NCI-H226 (cell line): ENCODE measurements at places on chromosomes 12 and 14.

DNA sequence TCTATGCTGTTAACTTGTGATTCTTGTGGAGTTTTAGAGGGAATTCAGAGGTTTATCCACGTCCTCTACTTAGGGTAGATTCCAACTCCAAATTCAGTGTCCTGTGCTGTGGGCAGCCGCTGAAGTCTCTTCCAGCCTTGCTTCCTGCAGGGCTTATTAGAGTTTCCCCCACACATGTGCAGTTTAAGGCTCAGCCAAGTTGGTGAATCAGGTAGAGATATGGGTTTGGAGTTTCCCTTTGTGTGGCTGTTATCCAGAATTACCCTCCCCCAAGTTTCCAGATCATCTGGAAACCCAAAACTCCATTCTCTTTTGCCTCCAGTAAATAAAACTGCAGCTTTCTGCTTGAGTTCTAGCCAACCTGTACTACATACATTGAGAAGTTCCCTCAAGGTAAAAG, 853.7 kb downstream of the GALC start:
- DNase-seq = no peak

- no peak for DNase-seq
These were observed 22.0 kb downstream of the VSX2 start for GRCh38 chr14:74261288-74261687.

- no peak for DNase-seq
These were observed 66.6 kb upstream of the SCN8A start for GRCh38 chr12:51524386-51524901.

DNA sequence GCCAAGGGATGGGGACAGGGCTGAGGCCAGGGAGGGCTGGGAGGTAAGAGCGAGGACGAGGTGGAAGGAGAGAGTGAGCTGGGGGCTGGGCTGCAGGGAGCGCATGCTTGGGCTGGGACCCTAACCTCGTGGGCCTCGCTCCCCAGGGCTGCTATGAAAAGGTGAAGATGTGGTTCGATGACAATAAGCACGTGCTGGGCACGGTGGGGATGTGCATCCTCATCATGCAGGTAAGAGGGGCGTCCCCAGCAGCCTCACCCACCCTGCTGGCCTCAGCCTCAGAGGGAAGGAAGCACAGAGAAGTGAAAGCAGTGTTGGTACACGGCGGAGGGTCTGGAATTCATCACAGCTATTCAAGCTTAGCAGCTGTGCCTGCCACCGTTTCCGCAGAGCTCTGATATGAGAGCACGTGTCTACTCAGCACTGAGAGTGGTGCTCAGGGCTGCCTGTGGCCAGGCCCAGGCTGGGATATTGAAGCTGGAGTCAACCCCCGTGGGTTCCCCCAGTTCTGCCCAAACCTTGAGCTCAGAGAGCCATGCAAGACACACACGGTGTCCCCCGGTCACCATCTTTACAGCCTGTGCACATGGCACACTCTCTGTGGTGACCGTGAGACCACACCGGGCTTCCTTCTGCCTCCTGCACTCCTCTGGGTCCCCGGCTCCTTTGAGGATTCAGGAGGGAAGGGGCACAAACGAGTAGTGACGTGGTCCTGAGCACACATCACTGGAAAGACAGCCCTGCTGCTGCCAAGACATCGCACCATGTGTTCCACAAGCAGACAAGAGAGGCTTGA, 204.6 kb downstream of the TSPAN9 start:
- DNase-seq = no peak

GRCh38 chr14:34179727-34180126, 228.9 kb upstream of the EGLN3 start:
- DNase-seq = peak; percentile 21

DNA sequence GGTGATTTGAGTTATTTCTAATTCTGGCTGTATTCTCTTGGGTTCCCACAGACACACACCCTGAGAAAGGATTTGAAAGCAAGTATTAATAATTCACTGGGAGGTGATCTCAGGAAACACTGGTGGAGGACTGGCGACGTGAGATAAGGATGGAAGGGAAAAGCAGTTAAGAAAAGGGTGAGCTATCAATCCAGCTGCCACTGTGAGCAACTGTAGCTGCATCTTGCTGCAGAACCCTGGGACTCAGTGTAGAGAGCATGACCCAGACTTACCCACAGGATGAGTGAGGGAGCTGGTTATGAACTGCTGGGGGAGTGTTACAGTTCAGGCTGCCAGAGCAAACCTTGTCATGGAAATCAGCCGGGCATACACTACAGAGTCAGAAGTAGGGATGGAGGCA, 71.9 kb downstream of the RESF1 start:
- peak; percentile 57 for DNase-seq

DNA sequence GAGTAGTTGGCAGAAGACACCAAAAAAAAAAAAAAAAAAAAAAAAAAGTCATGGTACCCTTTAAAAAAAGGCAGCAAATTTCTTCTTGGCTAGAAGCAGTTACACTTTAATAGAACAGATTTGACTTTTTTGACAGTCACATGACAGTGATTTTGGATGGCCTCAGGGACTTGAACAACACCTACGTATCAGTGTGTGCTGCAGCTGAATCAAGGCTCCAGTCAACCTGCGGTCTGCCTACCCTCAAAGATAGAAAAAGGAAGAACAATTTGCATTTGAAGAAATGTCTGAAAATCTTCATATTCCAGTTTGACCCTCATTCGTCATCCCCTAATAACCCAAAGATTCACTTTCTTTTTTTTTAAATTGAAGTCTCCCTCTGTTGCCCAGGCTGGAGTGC, 53.9 kb downstream of the MDM2 start:
- no peak for DNase-seq

GRCh38 chr12:91687052-91688017, 458.3 kb downstream of the BTG1 start:
- no peak for DNase-seq

DNA sequence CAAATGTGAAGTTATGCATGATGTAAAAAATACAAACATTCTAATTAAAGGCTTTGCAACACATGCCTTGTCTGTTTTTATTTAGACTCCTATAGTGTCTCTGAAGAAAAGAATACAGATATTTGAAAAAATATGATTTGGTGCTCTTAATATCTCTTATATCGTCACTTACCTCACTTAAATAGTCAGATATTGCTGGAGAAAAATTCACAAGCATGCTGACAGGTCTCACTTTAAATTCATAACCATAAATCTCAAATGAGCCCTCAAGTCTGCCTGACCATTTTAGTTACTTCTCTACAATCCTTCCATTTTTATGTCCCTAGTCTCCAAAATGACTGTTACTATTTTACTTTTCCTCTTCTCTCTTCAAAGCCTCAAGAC, 5.4 kb upstream of the YEATS4 start:
- DNase-seq = no peak

DNA sequence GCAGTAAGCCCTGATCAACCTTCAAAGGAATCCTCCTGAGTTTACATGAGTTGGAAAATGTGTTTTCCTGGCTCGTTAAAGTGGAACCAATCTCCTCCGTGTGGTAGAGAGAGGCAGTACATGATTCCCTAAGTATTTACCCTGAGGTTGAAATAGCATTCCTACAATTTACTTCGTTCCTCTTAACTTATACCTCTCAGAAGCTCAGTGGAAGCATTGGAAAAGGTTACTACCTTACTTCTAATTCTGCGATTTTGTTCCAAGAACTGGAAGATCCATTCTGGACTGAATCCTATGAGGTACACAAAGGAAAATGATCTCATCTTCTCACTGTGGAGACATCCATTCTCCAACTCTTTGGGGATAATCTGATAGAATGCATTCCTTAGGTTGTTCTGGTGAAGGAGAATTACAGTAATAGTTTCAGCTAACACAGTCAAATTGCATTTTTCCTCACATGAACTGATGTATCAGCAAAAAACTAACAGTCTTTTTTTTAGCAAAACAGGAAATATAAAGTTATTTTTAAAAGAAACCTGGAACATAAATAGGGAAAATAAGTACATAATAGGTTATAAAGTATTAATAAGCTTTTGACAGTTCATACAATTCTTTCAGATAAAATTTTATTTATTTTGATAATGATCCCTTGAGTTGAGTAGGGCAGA, 475.6 kb downstream of the PDZRN4 start:
- peak; percentile 30 for DNase-seq

DNA sequence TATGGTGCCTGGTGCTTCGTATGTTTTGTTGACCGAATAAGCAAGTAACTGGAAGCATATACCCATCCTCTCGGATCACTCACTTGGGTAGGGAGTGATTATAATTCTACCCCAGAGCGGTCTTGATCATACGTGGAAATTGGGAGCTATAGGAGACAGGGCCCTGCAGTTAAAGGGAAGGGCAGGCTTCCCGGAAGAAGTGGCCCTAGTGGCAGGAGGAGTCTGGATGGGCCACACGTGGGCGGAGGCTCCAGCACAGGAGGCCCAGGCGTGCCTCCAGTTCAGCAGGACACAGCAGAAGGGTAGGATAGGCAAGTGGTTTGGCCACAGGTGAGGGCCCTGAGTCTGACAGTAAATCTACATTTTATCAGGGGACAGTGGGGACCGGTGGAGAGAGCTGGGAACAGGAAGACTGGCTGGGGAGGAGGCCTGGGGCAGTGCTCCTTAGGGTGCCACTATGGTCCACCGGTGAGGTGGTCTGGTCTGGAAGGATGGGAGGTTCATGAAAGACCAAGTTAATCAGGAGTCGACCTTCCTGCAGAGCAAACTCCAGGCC, 23.5 kb upstream of the YY1 start:
- no peak for DNase-seq

DNA sequence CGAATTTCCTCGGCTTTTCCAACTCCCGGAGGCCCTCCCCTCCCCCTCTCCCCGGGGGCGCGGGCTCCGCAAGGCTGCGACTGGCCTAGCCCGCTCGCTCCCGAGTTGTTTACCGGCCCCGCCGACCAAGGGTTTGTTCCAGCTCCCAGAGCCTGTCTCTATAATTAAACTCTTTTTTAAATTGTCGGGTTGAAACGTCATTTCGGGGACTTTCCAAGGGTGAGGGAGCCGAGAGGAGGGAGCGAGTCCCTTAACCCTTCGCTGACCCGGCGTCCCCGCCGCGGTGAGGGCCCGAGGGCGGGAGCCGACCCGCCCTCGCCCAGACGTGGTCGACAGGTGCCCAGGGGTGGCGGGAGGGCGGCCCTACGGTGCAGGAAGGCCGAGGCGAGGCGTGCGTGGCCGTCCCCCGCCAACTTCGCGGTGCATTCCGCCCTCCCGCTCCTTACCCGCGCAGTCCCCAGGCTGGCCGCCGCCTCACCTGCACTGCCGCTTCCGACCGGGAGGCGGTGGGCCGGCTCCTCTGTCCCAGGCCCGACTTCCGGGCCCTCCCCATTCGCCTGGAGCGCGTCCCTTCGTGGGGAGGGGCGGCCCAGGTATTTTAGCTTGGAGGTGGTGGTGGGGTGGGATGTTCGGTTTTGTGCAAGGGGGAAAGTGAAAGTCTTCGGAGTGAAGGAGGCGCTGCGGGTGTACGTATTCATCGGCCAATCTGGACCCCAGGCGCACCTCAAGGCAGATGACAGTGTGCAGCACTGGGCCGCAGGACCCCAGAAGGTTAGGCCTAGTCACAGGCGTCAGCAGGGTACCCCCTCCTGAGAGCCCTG, 2.9 kb upstream of the ZFP36L1 start:
- peak; percentile 75 for DNase-seq

- DNase-seq = no peak
These were observed 321.1 kb downstream of the EGLN3 start for GRCh38 chr14:33629792-33630191.

DNA sequence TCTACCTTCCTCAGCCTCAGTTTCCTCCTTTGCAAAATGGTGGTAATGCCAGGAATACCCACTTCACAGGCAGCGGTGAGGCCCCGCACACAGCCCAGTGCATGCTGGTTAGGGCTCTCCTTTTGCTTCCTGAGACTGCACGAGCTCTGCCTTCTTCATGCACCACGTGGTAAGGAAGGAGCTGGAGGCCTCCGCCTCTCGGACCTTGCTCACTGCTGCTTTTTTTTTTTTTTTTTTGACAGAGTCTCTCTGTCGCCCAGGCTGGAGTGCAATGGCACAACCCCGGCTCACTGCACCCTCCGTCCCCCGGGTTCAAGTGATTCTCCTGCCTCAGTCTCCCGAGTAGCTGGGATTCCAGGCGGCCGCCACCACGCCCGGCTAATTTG, 18.1 kb downstream of the TAMALIN start:
- peak; percentile 81 for DNase-seq

- DNase-seq = no peak
These were observed 24.4 kb upstream of the CRACR2A start for GRCh38 chr12:3777206-3777809.

- DNase-seq = no peak
These were observed 543.7 kb upstream of the TMEM132C start for GRCh38 chr12:127723251-127723650.

- peak; percentile 70 for DNase-seq
These were observed 8.2 kb downstream of the KRT4 start for GRCh38 chr12:52805739-52806138.

DNA sequence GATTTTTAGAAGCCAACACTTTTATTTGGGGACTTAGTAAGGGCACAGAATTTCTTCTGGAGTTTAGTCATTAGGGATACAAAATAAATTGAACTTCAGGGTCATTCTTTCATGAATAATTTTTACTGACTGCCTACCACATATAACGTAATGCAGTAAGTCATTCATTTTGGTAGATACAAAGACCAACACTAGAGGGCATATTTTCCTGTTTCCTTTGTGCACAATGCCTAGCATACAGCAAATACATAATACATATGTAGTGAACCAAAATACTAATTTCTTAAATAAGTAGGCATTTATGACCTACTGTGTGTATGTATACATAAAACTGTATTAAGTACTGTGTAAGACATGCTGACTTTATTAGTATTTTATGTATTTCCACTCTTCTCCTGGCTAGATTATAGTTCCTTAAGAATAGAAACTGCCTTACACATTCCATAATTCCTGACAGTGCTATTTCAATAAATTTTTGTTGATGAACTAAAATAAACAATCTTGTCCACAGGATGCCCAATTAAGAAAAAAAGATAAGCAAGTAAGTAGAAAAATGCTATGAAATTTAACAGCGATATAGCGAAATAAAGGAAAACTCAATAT, 47.9 kb downstream of the PPP1R12A start:
- peak; percentile 43 for DNase-seq

DNA sequence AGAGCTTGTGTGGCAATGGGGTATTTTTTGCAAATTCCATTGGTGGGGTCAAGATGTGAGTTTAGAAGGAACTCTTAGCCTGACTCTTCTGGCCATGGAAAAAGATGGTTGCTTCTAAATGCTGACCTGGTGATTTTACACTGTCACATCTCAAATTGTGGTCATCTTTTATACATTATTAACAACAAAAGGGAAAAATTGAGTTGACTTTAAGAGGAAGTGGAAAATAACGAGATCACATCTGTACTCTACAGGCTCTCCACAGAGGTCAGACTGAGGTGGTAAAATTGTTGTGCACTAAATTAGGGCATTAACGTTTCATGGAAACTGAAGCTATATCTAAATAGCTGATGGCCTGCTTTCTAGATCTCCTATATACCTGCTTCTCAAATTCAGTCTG, 44.7 kb downstream of the PTPN11 start:
- no peak for DNase-seq

- no peak for DNase-seq
These were observed 53.3 kb upstream of the CISTR start for GRCh38 chr12:53805067-53805466.
